Progenitor cell of endocrine pancreas (in vitro differentiated cells): ENCODE measurements at places on chromosomes 6 and 20. TPM values are rescaled to one million over a fixed set of nuclear protein-coding genes. Genes with fewer than 3 reads are reported as not detected.

C6orf163 gene
- 5.7 and 7.1 TPM in 2 replicates for total RNA-seq

DNA sequence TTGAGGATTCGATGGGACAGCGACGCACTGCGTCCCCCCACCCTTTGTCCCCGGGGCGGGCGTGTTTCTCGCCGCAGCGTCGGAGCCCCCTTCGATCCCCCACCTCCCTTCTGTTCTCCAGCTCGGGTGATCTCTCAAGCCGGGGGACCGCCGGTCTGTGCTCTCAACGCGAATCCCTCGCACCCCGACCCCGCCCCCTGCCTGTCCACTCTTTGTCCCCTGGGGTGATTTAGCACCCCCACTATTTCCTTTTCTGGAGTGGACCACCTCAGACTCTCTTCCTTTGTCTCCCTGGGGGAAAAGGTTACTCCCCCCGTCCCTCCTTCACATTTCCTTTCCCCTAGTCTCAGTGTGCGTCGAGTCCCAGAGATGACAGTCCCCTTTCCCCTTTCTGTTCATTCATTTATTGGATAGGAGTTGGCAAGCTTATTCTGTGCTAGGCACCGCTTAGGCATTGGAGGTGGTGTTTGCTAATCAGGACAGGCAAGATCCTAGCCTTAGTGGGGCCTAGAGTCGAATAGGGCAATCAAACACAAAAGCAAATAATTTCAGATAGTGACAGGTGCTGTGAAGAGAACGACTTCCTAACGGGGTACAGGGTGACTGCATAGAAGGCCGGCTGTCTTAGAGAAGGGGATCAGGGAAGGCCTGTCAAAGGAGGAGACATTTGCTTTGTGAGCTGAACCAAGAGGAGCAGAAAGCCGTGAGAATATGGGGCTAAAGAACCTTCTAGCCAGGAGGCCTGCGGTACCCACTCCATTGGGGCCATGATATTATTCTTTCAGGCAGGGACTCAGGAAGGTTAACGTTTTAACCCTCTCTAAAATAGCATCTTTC, 741 bp downstream of the PTPN1 start:
- DNase-seq, result no peak

GRM1 gene
- 0.40 and 0.41 TPM in 2 replicates for total RNA-seq

GRCh38 chr6:36947570-36948351, 6.8 kb upstream of the PI16 start:
- DNase-seq, result no peak
